ENCODE measurements at places on chromosomes 2 and 18.

DNA sequence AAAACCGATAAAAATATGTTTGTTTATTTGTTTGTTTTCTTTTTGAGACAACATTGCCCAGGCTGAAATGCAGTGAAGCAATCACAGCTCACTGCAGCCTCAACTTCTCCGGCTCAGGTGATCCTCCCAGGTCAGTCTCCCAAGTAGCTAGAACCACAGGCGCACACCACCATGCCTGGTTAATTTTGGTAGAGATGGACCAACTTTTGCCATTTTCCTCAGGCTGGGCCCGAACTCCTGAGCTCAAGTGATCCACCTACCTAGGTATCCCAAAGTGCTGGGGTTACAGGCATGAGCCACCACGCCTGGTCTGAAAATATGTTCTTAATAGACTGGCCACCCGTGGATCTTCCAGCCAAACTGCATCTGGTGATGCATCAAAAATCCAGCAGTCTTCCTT, 1482.7 kb upstream of the NXPH2 start:
- DNase-seq: no peak

DNA sequence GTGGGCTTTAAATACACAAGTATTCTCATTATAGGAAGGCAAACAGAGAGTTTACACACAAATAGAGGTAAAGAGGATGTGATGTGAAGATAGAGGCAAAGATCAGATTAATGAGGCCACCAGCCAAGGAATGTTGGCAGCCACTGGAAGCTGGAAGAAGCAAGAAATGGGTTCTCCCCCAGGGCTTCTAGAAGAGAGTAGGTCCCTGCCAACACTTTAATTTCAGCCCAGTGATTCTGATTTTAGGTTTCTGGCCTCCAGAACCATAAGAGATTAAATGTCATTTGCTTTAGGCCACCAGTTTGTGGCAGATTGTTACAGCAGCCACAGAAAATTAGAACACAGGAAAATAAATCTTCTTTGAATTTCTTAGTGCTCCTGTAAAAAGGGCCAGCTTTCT, 916.7 kb downstream of the CPS1 start:
- DNase-seq: no peak

DNA sequence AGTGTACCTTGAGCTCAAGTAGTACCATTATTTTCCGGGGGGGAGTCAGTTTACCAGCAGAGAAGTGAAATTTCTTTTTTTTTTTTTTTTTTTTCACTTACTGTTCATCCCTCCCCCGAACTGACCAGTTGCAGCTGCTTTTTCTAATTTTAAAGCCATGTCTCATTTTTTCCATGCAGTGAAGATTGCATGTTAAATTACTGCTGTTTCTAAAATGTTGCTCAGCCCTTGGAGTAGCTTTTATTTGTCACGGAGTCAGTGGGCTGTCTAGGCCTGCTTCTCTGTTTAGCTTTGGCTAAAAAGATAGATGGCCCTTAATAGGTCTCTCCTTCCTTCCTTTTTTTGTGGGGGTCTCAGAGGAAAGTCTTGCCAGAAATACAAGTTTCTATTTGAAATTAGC, 70.2 kb downstream of the NGEF start:
- no peak for DNase-seq

DNA sequence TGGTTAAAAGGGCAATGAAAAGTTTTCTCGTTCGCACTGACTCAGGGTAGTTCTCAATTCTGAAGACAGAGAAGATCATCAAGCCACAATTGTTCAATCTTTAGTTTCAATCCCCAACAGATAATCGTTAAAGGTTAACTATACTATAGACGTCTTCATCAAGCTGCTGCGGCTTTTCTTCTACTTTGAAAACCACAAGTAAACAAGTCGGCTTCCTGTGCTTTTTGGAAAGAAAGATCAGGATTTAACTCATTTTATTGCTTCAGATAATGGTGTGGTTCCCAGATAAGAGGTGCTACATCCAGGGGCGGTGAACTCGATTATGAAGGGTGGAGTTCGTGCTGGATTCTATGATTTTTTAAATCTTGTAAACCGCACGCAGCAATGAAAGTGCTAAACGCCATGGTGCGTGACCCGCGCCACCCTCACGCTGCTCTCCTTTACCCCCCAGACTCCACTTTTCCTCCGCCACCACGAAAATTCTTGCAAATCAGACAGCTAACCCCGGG, 545 bp upstream of the CDCA7 start:
- DNase-seq: no peak

GRCh38 chr2:146807568-146808168, 1037.2 kb upstream of the ACVR2A start:
- peak; percentile 13 for DNase-seq

All from pancreas (tissue), 10 donors.